ENCODE measurements at places on chromosomes 2 and 18.

GRCh38 chr2:164984428-164984827 lies 29.1 kb upstream of the SLC38A11 start:
- DNase-seq: no peak

- no peak for DNase-seq
These were observed 85.6 kb upstream of the TAF1B start for GRCh38 chr2:9757501-9758264.

- DNase-seq: no peak
These were observed 36.3 kb downstream of the SLC5A7 start for GRCh38 chr2:108022628-108023027.

- DNase-seq: no peak
These were observed 1070.3 kb downstream of the SUCLG1 start for GRCh38 chr2:83388804-83389203.

- DNase-seq: no peak
These were observed 11.2 kb downstream of the SPP2 start for GRCh38 chr2:234061624-234062257.

GRCh38 chr2:236169741-236170589 lies 1.8 kb upstream of the GBX2 start:
- no peak for DNase-seq

GRCh38 chr2:185658750-185659149 lies 79.9 kb upstream of the FSIP2 start:
- DNase-seq: no peak

GRCh38 chr2:10258326-10258725 lies 44.4 kb upstream of the HPCAL1 start:
- no peak for DNase-seq

GRCh38 chr2:134300585-134300984 lies 46.7 kb downstream of the MGAT5 start:
- DNase-seq: no peak

DNA sequence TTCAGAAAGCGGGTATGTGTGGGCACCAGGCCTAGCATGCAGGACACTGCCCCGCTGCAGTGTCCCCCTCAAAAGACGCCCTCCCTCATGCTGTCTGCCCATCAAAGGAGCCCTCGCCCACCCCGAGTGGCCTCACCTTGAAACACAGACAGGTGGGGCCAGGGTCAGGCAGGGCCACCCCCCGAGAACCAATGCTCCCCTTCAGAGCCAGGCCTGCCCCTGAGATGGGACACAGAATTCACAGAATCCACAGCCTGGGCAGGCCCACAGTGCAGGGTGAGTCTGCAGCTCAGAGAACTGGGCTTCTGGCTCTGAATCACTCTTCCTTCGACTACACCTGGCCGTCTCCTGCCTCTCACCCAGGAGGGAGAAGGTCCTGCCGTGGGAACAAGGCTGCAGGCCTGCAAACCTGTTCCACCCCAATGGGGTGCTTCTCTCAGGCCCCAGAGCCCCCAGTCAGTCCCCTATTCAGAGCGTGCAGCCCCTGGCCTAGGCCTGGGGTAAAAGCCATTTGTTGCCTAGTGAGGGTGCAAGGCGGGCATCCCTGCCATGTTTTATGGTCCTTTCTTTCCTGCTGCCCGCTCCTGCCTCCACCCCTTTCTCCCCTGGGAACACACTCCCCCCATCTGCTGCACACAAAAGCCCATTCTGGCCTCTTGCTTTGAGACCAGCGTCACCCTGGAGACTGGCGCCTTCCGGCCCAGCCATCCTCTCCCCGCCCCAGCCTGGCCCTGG lies 11.3 kb upstream of the ARHGEF4 start:
- no peak for DNase-seq

- DNase-seq: no peak
These were observed 110.6 kb downstream of the TMEM182 start for GRCh38 chr2:102872388-102872787.

GRCh38 chr18:21056545-21056944 lies 55.1 kb downstream of the ROCK1 start:
- no peak for DNase-seq

- no peak for DNase-seq
These were observed 80.1 kb downstream of the KCNS3 start for GRCh38 chr2:17958466-17959092.

- DNase-seq: no peak
These were observed 15.9 kb upstream of the RPL31 start for GRCh38 chr2:100986157-100986556.

DNA sequence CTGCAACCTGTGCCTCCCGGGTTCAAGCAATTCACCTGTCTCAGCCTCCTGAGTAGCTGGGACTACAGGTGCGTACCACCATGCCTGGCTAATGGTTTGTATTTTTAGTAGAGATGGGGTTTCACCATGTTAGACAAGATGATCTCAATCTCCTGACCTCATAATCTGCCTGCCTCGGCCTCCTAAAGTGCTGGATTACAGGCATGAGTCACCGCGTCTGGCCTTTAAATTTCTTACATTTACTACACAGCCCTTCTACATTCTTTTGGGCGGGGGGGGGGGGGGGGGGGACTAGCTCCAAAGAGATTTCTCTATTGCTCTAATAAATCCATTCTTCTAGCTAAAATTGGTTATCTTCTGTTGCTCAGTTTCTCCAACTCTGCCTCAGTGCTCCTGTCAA lies 964.9 kb upstream of the ACVR2A start:
- DNase-seq: no peak

DNA sequence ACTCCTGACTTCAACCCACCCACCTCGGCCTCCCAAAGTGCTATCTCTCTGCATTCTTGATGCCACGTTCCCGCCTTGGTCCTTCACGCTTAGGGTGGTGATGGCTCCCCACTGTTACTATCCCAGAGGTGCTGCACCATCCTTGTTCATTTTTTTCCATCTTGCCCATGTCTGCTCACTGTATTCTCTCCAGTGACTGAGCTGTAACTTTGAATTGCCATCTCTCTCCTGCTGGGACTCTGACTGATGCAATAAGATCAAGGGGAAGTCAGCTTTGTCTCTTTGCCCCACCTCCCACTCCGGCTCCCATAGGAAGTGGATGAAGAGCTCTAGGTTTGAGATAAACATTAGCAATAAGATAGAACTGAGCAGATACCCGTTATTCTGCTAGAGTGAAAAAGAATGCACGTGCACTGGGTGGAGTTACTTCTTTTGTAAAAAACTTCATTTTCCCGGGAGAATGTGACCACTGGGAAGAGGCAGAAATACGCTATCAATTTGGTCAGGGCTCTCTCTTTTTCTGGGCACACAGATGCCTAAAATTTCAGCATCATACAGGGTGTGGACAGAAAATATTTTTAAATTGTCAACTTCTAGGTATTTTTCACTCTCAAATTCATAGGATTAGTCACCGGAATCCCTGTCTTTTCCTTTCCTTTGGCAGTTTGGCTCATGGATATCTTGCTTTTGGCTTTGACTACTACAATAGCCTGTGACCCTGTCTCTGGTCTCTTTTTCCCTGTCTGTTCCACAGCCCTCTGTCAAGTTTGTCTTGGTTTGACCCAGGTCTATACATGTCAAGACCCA lies 105.4 kb downstream of the POLR1A start:
- no peak for DNase-seq

DNA sequence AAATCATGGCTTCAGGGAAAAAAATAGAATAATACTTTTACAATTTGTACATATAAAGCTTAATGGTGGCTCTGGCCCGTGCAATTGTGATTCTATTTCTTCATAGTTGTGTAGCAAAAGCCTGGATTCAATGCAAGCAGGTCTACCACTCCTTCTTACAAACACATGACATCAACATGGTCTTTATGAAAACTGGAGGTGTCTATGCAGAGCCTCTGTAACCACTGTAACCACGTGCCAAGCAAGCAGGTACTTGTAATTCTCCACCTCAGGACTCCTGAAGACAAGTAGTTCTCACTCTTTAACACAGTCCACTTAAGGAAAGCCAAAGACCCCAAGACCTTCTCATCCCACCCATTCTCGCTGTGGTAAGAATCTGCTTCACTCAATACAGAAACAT lies 62.6 kb downstream of the METTL4 start:
- no peak for DNase-seq

- DNase-seq: no peak
These were observed 281.1 kb upstream of the POU3F3 start for GRCh38 chr2:104572834-104573233.

DNA sequence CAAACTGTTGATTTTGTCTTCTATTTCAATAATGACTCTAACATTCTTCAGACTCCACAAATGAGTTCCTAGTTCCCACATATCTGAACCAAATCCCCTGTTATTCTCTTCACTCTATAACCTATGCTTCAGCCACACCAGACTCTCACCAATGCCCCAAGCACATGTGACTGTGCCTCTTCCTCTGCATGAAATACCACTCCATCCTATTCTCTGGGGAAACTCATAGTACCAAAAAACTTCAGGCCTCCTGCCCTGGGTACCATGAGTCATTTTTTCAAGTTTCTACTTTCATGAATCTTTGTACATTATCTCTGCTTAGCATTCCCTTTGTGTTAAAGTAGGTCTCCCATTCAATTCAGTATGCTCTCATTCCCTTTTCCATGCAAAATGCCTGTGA lies 353.2 kb downstream of the ZEB2 start:
- no peak for DNase-seq

- no peak for DNase-seq
These were observed 45.6 kb upstream of the PCBP1 start for GRCh38 chr2:70041663-70042062.

DNA sequence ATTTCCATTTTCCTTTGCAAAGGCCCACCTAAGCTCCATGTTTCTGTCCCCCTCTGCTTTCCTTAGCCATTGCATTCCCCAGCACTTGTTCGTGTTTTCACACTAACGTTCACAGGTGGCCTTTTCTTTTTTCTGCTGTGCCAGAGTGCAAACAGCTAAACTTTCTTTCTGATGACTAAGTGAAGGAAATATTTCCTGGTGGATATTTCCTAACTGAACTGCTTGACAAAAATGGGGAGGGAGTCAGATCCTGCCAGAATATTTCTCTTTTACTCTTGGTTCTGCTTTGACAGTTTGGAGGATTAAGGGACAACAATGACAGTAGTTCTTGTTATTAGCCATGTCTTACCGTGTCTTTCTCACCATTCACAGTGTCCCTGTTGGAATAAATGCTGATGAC lies 344.0 kb downstream of the ARHGAP15 start:
- no peak for DNase-seq

- DNase-seq: no peak
These were observed 22.4 kb upstream of the MGAT5 start for GRCh38 chr2:134231301-134231964.

- no peak for DNase-seq
These were observed 102.3 kb downstream of the SPTBN1 start for GRCh38 chr2:54558188-54559005.

GRCh38 chr2:197801033-197801432 lies 3.4 kb upstream of the PLCL1 start:
- no peak for DNase-seq

- no peak for DNase-seq
These were observed 203.6 kb downstream of the FHOD3 start for GRCh38 chr18:36501100-36501499.

- peak; percentile 63 for DNase-seq
These were observed 484 bp upstream of the DARS1 start for GRCh38 chr2:135985826-135986393.

DNA sequence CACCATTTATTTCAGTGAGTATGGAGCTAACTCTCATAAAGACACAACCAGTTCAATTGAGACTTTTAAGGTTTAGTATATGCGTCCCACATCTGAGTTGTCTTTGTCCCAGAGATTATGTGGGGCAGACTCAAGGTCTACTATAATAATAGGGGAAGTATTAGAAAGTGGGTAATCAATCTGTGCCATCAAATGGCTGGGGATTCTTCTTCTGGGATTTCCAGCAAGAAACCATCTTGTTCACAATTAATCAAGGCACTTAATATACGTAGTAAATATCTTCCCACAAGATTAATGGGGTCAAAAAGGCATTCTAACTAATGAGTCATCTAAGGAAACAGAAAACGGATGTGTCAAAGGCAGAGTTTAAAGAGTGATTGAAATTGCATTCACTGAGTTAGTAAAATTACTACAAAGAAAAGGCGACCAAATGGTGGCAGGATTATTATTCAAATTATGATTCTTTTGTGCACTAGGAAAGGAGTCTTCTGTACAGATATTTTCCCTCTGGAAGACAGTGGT lies 179.8 kb upstream of the REG3G start:
- no peak for DNase-seq

GRCh38 chr18:63106727-63107126 lies 212.8 kb downstream of the BCL2 start:
- no peak for DNase-seq

DNA sequence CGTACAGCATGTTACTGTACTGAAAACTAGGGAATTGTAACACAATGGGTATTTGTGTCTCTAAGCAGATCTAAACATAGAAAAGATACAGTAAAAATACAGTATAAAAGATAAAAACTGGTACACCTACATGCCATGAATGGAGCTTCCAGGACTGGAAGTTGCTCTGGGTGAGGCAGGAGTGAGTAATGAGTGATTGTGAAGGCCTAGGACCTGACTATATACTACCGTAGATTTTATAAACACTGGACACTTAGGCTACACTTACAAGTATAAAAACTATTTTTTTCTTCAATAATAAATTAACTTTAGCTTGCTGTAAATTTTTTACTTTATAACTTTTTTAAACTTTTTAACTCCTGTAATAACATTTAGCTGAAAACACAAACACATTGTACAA lies 324.4 kb upstream of the TNP1 start:
- no peak for DNase-seq

GRCh38 chr2:39514825-39515224 lies 77.7 kb upstream of the MAP4K3 start:
- DNase-seq: no peak
